Activated CD8-positive, alpha-beta T cell treated with anti-CD3 and anti-CD28 coated beads for 36 hours (primary cell): ENCODE measurements at places on chromosomes 2 and 18.

- DNase-seq = no peak
These were observed 20.3 kb upstream of the IL36G start for GRCh38 chr2:112957511-112957910.

- no peak for DNase-seq
These were observed 4.4 kb upstream of the METTL21A start for GRCh38 chr2:207629553-207629952.

- no peak for DNase-seq
These were observed 407.0 kb downstream of the CPS1 start for GRCh38 chr2:210963386-210963785.

DNA sequence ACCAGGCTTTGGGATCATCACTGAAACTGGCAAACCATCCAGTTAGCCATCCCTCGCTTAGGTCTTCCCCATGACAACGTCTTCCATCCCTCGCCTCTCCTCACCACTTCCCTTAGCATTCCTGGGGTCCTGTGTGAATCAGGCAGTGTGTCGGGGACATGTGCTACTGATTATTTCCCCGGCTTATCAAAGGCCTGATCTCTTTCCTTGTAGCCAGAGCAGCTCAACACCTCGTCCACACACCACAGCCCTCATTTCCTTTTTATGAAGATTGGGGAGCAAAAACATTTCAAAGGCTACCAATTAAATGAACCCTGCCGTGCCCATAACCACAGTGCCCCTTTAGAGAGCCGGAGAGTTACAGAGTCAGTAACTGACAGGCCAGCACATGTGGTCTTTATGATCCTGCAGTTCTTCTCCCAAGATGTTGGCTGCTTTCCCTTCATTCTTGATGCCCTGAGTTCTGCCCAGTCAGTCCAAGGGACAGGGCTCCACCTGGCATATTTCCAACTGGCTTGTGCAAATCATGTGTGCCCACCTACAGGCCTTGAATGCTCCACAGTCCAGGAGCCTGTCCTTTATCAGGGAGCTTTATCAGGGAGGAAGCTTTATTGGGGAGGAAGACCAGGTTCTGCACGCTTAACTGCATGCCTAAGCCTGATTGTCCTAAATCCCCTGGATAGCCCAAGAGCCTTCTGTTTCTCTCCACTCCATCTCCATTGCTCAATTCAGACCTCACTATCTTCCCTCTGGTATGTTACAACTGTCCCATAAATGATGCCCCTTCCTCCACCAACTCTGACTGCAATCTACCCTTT, 343.1 kb downstream of the CYRIA start:
- no peak for DNase-seq

DNA sequence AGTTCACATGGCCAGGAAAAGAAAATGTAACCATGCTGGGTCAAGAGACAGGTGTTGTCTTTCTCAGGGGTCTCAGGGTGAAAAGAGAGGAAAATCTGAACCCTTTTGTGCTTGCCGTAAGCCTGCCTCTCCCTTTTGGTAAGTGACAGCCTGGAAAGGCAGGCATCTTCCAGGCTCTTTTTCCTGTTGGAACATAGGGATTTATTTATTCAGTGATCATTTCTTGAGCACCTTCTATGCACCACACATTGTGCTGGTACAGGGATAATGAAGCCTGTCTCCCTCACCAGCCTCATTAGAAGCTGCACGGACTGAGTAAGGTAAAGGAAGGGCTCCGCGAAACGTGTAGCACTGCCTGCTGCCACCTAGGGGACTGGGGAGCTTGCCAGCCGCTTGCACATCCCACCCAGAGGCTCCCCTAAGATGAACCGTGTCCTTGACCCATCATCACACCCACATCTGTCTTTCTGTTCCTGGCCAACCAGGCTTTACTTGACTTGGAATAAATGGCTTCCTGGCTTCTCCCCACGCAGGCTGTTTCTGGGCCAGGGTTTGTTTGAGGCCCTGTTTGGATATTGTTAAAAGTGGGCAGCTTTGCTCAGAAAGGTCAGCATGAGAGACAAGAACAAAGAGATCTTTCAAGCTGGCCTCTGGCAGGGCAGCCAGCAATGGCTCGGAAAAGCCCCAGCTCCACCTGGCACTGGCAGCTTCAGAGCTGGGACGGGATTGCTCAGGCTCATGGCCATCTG, 73.3 kb upstream of the MCFD2 start:
- no peak for DNase-seq

GRCh38 chr2:148305476-148305875, 284.6 kb downstream of the MBD5 start:
- DNase-seq = no peak

DNA sequence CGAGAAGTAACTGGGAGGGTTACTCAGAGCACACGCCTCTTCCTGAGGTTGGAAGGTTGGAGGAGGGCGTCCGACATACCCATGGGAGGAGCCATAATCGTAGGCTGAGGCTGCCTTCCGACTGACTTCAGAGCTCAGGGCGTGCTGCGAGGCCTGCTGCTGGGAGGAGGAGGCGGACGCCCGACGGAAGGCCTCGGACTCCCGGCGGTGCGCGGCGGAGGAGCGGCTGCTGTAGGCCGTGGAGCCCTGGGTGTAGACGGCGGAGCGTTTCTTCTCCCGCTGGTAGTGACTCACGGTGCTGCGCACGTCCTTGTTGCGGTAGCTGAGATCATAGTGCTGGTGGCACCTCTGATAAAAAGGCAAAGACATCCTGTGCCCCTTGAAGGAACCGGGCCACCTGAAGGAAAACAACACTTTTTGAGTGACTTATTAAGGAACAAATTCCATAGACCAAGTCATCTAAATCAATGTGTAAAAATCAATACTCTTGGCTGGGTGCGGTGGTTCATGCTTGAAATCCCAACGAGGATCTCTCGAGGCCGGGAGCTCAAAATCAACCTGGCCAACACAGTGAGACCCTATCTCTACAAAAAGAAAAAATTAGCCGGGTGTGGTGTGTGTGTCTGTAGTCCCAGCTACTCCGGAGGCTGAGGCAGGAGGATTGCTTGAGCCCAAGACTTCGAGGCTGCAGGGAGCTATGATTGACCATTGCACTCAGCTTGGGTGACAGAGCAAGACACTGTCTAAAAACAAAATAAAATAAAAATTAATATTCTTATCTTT, 4.7 kb downstream of the MYOM1 start:
- no peak for DNase-seq

DNA sequence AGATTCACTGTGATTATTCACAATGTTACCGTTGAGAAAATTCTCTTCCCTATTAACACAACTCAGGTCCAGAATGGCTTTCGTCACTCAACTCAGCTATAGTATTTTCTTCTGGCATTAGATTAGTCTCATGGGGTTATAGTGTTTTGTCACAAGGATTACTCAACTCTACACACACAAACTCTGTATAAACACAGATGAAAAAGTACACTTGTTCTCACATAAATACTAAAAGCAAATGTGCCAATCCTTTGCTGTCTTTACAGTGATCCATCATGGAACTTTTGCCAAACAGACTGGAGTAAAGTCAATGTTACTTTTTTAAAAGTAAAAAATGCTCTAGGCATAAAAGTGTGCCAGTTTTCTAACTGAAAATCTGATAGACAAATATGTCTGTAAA, 267.6 kb downstream of the RBM43 start:
- no peak for DNase-seq

DNA sequence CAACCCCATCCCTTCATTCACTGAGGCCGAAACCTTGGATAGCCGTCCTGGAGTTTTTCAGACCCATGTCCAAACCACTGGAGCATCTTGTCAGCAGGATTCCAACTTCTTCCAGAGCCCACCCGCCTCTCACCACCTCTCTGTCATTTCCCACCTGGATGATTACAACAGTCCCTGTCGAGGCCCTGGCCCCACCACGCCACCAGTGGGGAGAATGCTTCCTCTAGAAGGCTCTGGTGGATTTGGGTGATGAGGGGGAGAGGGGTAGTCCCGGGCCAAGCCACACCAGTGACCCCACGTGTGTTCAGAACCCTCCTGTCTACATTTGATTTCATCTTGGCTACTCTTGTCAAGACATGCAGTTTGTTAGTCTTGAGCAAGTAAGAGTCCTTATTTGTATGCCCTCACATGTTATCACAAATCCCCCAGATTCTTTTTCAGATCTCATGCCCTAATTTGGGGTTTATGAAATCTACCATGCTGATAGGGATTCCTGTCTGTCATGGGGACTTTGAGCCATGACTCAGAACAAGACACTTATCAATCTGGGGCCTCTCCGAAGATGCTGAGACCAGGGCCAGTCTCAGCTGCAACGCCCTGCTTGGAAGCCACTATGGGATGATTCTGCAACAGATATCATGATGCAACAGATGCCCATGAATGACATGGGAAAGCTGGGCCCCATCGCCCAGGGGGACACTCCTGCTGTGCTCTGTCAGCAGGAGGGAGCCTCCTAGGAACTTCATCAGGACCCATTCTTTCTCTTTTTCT, 186.1 kb downstream of the ZFP36L2 start:
- no peak for DNase-seq

DNA sequence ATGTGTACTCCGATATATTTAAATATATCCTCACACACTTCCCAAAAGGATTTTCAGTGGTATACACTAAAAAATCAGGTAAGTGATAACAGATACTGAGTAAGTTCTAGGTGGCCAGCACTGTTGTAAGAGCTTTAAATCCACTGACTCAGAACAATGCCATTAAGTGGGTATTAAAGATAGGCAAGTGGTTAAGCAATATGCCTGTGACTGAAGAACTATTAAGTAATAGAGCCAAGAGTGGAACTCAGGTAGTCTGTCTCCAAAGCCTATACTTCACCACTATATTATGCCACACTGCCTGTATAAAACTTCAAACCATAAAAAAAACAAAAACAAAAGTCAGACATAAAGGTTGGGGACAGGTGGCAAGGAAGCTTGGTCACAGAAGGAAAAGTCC, 37.2 kb downstream of the THUMPD2 start:
- DNase-seq = no peak

DNA sequence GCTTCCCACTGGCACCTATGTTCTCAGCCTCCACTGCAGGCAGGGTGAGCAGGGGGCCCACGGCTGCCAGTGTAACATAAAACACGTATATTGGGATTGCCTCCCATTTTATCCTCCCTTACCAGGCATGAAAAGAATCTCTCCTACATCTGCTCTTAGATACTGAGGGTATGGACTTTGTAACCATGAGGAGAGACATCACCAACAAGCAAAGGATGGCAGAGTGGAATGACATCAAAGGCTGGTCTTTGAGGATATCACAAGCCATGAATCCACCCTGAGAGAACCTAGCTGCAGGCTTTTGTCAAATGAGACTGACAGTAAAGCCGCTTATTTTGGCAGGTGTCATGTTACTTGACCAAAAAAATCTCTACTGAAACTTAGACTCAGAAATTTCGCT, 7.4 kb downstream of the NPHP1 start:
- DNase-seq = no peak

- no peak for DNase-seq
These were observed 2.8 kb downstream of the COLEC12 start for GRCh38 chr18:497688-498087.

- DNase-seq = no peak
These were observed 99.5 kb downstream of the RAB3GAP1 start for GRCh38 chr2:135151615-135152014.

DNA sequence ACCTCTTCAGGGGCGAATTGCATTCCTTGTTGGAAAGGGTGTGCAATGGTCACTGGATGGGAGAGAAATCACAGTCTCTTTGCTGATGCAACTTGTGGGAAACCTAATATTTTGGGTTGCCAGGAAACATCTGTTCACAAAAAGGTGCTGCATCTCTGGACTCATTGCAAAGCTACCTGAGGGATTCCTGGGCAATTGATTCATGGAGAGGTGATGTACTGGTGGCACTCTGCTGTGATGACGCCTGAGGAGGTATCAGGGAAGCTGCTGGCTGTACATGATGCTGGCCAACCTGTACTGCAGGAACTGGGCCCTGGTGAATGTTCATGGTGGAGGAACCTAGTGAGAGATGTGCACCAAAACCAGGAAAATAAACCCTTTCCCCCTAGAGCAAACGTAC, 516.0 kb upstream of the SPHKAP start:
- no peak for DNase-seq

GRCh38 chr2:106018141-106018540, 176.0 kb downstream of the UXS1 start:
- no peak for DNase-seq

DNA sequence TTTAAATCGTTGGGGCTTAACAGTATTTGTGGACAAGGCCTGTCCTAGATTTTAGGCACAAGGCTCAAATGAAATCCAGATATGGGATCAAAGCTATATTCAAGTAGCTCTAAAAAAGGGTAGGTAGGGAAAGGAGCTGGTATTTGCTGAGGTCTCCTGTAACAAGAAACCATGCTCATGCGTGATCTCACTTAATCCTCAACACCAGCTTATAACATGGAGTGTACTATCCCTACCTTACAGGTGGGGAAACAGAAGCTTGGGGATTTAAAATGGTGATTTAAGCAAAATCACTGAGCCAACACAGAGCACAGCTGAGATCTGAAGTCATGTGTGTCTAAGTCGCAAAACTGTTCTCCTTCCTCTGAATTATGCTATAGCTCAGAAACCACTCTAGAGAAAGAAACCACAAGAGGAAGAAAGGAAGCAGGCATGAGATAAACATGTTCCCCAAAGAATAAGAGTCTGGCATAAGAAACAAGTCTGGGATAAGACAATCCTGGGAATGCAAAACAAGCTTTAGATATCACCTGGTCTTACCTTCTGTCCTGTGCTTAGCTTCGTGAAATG, 43.1 kb downstream of the CYRIA start:
- DNase-seq = no peak

DNA sequence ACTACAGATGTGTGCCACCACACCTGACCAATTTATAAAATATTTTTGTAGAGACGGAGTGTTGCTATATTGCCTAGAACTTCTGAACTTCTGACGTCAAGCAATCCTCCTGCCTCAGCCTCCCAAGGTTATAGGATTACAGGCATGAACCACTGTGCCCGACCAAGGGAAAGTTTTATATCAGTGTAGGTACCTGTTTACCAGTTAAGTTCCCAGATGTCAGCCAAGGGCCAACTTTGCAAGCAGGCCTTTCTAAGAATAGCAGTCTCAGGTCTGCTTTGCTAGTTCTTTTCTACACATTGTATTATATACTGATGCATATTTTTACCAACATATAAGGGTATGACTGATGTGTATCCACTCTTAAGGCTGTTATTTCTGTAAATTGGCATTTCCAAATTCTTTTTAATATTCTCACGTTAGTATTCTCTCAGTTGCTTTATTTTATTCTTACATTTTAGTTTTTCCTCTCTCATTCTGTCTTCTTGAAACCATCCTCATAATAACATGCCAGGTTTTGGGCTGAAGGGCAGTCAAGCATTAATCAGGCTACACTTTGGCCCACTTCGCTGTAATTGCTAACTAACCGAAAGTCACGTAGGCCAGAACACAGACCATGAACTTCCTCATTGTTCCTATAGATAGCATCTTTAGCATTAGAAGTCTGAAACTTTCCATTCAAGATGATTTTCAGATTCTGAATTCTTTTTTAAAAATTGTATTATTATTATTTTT, 25.0 kb upstream of the CXXC1 start:
- no peak for DNase-seq

DNA sequence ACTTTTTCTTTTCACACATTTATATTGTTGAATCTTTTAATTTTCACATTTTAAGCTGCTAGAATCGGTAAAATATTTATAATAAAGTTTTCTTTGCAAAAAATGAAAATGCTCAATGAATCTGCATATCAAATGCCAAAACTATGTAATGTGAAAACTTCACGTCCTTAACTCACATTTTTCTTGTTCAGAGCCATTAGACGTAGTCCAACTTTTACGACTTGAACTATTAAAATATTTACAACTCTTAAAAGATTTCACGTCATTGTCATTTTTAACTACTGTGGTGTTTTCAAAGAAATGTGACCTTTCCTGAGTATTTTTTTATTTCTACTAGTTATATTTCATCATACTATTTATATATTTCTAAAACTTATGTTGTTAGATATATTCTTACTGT, 54.9 kb downstream of the MRPS9 start:
- DNase-seq = no peak
